ENCODE measurements at places on chromosomes 7 and 10.
A peak's percentile ranks its signal among the peaks of the same experiment; 100 is the strongest.

- no peak for DNase-seq
- H3K27me3 ChIP-seq: peaks cover 7% of the 10 kb centered on the region
- H3K36me3 ChIP-seq: peaks cover 40% of the 10 kb centered on the region
- no peak overlapping the region for H3K27ac ChIP-seq
- no peak overlapping the region for H3K4me3 ChIP-seq
Observed at GRCh38 chr7:25858525-25859411, 293.2 kb upstream of the NFE2L3 start.

GRCh38 chr10:13503745-13504463 is 24.9 kb downstream of the BEND7 start:
- no peaks in the 10 kb centered on the region for H3K4me1 ChIP-seq
- H3K27ac ChIP-seq: no peak overlapping the region
- no peaks in the 10 kb centered on the region for H3K36me3 ChIP-seq
- DNase-seq: no peak
- H3K4me3 ChIP-seq: no peak overlapping the region

DNA sequence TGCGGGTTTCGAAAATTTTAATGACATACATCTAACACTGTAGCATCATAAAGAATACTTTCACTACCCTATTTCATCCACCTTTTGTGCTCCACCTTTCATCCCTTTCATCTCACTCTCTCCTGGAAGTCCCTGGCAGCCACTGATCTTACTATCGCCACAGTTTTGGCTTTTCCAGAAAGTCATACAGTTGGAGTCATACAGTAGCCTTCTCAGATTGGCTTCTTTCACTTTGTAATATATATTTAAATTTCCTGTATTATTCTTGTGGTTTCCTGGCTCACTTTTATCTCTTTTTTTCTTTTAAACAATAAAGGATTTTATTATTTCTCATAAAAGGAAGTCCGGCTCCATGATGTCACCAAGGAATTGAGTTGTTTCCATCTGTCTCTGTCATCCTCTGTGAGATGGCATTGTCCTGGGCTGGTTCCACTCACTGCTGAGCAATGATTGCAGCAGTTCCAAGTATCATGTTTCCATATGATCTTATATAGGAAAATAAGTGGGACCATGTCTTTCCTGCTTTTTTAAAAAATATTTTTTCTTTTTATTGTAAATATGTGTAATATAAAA is 626.3 kb downstream of the POM121L12 start:
- H3K27ac ChIP-seq: no peak overlapping the region
- no peaks in the 10 kb centered on the region for H3K36me3 ChIP-seq
- no peaks in the 10 kb centered on the region for H3K27me3 ChIP-seq
- no peak for DNase-seq

GRCh38 chr10:47351899-47352815 is 4.0 kb downstream of the RBP3 start:
- H3K36me3 ChIP-seq: peaks cover 3% of the 10 kb centered on the region
- H3K27me3 ChIP-seq: peaks cover 6% of the 10 kb centered on the region
- no peak overlapping the region for H3K27ac ChIP-seq
- no peak for DNase-seq

GRCh38 chr10:36048236-36048635 is 406.1 kb upstream of the FZD8 start:
- no peak overlapping the region for H3K4me3 ChIP-seq
- H3K27ac ChIP-seq: no peak overlapping the region
- no peaks in the 10 kb centered on the region for H3K4me1 ChIP-seq

- peaks cover 2% of the 10 kb centered on the region for H3K36me3 ChIP-seq
- H3K4me3 ChIP-seq: no peak overlapping the region
- peaks cover 6% of the 10 kb centered on the region for H3K4me1 ChIP-seq
- H3K27ac ChIP-seq: no peak overlapping the region
- no peaks in the 10 kb centered on the region for H3K27me3 ChIP-seq
Observed at GRCh38 chr10:119245272-119245671, 37.9 kb downstream of the GRK5 start.

- no peaks in the 10 kb centered on the region for H3K27me3 ChIP-seq
- H3K27ac ChIP-seq: no peak overlapping the region
- no peak overlapping the region for H3K4me3 ChIP-seq
Observed at GRCh38 chr7:20240080-20240926, 23.1 kb upstream of the MACC1 start.

DNA sequence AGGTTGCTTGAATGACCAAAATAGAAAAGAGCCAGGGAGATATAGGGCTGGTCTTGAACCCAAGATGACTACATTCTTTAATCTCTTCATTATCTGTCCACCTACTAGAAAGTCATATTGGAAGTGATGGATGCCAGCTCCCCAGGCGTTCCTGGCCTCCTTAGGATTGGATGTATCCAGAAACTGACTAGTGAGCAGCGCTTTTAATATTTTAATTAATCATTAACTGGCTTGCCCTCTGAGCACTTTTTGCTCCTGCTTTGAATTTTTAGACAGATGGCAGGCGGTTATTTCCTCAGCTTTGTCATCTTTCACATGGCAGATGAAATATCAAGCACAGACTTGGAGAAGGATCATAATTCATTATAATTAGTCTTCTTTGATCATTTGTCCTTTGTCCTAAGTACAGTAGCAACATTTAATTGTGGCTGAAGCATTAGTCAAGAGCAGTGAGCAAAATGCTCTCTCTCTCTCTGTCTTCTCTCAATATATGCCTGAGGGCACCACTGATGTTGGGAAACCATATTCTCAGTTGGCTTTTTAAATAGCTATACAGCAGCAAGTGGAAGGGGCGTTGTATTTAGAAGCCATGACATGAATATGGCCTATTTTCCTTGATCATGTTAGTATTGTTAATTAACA is 588.0 kb downstream of the NRG3 start:
- no peaks in the 10 kb centered on the region for H3K4me1 ChIP-seq
- no peak overlapping the region for H3K4me3 ChIP-seq
- H3K27ac ChIP-seq: no peak overlapping the region
- DNase-seq: no peak

DNA sequence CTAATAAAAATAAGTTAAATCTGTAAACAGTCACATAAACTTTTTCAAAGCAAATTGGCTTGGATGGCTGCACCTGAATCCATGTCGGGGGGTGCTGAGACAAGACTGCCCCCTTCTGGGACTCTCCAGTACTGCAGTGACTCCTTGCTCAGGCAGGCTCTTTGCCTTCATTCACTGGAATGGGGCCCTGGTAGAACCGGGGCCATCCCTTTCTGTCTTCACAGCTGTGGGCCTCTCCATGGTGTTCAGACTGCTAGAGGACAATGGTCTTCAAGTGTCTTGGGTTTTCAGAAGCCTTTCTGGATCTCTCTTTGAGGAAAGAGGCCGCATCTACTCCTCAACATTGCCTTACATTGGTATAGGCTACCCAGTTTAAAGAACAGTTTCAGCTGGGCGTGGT is 16.1 kb upstream of the IMPDH1 start:
- no peaks in the 10 kb centered on the region for H3K36me3 ChIP-seq
- DNase-seq: peak; percentile 67
- no peak overlapping the region for H3K27ac ChIP-seq
- peaks cover 14% of the 10 kb centered on the region for H3K4me1 ChIP-seq

DNA sequence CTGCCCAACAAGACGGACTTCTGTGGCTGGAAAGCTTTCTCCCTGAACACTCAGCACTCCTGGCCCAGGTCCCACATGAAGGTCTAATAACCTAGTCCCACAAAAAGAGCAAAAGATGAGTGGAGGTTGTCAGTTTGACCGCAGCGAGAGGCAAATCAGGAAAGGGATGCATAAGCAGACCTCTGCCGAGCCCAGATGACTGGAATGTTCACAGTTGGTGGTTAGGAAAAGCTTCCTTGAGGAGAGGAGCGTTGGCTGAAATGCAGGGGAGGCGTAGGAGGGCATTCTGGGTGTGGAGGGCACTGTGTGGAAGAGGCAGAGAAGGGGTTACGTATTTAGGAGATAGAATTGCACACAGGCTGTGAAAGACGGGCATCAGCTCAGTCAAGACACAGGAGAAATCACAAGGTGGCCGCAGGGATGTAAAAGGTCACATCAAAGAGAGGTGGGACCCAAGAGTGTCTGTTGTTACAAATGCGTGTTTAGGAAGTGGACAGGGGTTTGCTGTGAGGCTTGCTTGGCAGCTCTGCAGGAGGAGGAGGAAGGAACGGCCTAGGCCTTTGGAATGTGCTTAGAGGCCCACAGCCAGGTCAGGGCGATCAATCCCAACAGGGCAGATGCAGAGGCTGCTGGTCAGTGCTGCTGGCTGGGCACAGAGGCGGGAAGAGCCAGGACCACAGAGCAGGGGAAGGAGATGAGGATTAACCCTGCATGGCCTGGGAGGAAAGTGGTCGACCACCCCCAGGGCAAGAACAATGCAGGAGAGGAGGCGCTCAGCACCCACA is 133.5 kb downstream of the VIPR2 start:
- no peaks in the 10 kb centered on the region for H3K36me3 ChIP-seq
- no peak overlapping the region for H3K4me3 ChIP-seq
- H3K4me1 ChIP-seq: peaks cover 7% of the 10 kb centered on the region
- no peak for DNase-seq

DNA sequence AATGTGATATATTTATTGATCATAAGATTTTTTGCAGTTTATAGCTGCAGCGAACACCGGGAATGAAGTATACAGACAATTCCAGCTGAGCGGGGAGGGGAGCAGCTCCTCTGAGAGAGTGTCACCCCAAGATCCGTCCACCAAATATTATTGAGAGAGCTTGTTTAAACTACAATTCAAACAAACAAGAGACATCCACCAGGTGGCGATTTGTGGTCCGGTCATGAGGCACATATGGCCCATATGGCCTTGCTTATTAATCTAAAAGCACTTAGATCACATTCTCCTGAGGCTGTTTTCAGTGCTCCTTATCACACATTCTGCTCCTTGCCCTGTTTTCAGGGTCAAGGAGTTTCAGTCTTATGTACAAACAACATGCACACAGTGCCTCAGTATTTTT is 83.1 kb downstream of the THSD7A start:
- no peaks in the 10 kb centered on the region for H3K36me3 ChIP-seq
- no peak overlapping the region for H3K4me3 ChIP-seq
- H3K4me1 ChIP-seq: no peaks in the 10 kb centered on the region
- no peak for DNase-seq
- H3K27ac ChIP-seq: no peak overlapping the region

- no peaks in the 10 kb centered on the region for H3K27me3 ChIP-seq
- H3K27ac ChIP-seq: no peak overlapping the region
- no peak for DNase-seq
- H3K4me1 ChIP-seq: no peaks in the 10 kb centered on the region
- H3K36me3 ChIP-seq: no peaks in the 10 kb centered on the region
Observed at GRCh38 chr7:125316466-125316865, 386.8 kb upstream of the POT1 start.

- H3K27ac ChIP-seq: no peak overlapping the region
Observed at GRCh38 chr10:96512524-96513304, 1.0 kb downstream of the TLL2 start.

DNA sequence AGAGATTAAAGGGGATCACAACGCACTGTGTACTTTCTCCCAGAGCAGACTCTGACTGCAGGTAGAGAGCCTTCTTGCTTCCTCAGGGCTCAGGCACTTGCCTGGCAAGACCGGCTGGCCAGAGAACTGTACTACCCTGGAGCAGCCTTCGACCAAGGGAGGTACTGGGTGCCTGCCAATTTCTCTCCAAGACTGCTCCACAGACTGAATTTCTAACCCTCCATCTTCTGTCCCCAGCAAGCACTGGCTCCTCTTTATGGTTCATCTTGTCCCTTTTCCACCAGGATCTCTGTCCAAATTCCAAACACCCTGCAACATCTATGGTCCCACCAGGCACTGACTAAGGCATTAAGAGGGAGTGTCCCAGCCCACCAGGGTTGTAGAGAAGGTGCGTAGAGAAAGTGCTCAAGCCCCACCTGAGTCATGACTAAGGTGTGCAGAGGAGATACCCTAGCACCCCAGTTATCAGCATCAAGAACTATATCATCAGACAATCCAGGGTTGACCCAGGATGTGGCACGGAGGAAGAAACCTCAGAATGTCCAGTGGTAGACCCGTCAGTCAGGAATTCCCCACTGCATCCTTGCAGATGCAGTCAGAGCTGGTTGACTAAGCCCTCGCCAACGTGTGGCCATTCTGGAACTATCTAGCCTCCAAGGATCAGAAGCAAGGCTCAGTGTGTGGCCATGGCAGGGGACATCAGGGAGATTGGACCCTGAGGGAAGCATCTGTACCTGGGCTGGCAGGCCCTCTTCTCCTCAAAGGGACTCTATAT is 60.9 kb upstream of the CAMK2B start:
- H3K27me3 ChIP-seq: no peaks in the 10 kb centered on the region
- H3K36me3 ChIP-seq: peaks cover 30% of the 10 kb centered on the region
- H3K4me3 ChIP-seq: no peak overlapping the region
- no peaks in the 10 kb centered on the region for H3K4me1 ChIP-seq

- H3K4me3 ChIP-seq: no peak overlapping the region
- no peaks in the 10 kb centered on the region for H3K36me3 ChIP-seq
- H3K4me1 ChIP-seq: no peaks in the 10 kb centered on the region
Observed at GRCh38 chr7:45878457-45879144, 5.7 kb upstream of the CCDC201 start.

DNA sequence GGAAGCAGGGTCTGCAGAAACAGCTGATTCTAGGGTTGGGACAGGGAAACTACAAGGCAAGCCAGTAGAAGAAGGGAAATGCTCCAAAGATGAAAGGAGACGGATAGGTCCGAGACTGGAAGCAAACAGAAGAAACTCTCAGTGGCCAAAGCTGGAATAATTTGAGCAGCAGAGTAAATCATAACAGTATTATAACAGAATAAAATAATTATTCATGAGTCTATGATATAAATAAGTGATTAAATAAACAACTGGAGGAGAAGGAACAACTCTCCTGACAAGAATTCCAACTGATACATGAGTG is 27.6 kb downstream of the EZH2 start:
- H3K27me3 ChIP-seq: no peaks in the 10 kb centered on the region
- peaks cover 11% of the 10 kb centered on the region for H3K4me1 ChIP-seq
- peak overlapping the region; percentile 74 for H3K27ac ChIP-seq
- peaks cover 8% of the 10 kb centered on the region for H3K36me3 ChIP-seq

DNA sequence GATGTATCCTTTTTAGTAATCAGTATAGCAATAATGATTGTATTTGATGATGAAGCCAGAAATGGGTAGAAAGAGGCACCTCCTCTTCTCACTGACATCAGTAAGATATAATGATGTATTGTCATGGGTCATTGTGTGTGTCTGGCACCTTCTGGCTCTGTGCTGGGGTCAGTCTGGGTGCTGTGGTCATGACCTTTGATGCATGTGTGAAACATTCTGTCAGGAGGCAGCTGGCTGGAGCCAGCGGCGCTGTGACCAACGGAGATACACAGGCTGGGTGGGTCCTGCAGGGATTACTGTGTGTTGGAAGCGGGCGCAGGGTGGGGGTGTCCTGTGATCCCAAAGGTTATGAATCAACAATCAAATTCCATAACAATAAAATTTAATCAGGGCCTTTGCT is 35.2 kb downstream of the EEPD1 start:
- peaks cover 15% of the 10 kb centered on the region for H3K27me3 ChIP-seq
- H3K4me1 ChIP-seq: no peaks in the 10 kb centered on the region
- no peak for DNase-seq
- H3K4me3 ChIP-seq: no peak overlapping the region

DNA sequence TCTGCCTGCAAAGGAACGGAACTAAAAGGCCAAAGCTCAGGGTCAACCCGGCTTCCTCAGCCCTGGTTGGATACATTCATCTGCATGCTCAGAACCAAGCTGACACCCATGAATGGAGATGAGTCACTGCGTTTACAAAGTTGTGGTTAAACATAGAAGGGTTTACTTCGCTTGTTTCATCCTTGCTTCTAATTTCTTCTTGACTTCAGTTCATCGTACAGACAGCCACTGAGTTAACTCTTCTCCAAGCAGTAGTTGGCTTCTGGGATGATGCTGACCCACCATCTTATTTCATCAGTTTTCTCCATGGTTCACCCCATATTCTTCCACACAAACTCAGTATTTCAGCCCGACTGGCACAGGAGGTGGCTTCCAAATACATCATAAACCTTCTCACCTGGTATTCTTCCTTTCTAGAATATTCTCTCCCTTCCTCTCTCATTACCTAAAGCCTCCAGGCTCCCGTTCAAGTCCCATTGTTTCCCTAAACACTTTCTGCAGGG is 166.3 kb upstream of the RNF32 start:
- H3K27me3 ChIP-seq: peaks cover 55% of the 10 kb centered on the region
- H3K4me3 ChIP-seq: no peak overlapping the region
- no peak overlapping the region for H3K27ac ChIP-seq
- no peaks in the 10 kb centered on the region for H3K36me3 ChIP-seq
- DNase-seq: no peak

All from central memory CD8-positive, alpha-beta T cell (primary cell).